Activated gamma-delta T cell treated with Interleukin-2 at 50 U/mL for 16 hours (primary cell): ENCODE measurements at places on chromosomes 2 and 18.

- no peak for DNase-seq
Observed at GRCh38 chr2:164913011-164913410, 42.3 kb downstream of the SLC38A11 start.

- peak; percentile 77 for DNase-seq
Observed at GRCh38 chr2:113248997-113249770, 29.5 kb downstream of the PAX8 start.

- DNase-seq = no peak
Observed at GRCh38 chr2:85994897-85995647, 106.3 kb upstream of the ST3GAL5 start.

DNA sequence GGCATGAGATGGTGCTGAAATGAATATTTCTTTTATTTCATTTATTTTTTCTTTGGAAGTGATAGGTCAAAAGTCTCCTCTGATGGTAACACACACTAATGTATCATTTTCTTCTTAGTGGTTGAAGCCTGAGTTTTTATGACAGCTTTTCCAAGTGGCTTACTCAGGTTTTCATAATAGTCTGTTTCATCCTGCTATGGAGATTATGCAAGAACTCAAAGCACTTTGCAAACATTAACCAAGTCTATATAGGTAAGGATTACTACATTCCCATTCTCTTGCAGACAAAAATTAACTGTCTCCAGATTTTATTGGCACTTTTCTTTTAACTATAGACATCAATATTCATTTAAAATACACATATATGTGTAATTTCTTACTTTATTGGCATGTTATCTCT lies 572.6 kb upstream of the GCFC2 start:
- DNase-seq = no peak

- DNase-seq = no peak
Observed at GRCh38 chr2:11616851-11617415, 53.1 kb downstream of the NTSR2 start.

GRCh38 chr2:196372811-196373664 lies 201.7 kb upstream of the STK17B start:
- no peak for DNase-seq

DNA sequence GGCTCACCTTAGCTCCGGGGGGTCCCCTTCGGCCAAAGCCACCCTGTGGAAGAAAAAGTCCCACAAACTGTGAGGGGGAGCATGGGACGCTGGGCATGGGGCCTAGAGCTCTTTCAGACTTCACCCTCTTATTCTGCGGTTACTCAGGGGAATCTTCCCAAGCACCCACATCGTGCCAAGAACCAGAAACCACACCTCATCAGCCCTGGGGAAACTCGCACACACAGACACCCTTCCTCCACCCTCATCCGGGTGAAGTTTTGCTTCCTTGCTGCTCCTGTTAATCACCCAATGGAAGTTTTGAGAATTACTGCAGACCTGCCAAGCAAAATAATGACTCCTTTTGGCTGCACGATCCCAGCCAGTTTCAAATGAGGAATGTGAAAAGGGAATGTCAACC lies 59.1 kb downstream of the COL6A3 start:
- DNase-seq = no peak

- no peak for DNase-seq
Observed at GRCh38 chr2:23658466-23658942, 268.4 kb downstream of the ATAD2B start.

DNA sequence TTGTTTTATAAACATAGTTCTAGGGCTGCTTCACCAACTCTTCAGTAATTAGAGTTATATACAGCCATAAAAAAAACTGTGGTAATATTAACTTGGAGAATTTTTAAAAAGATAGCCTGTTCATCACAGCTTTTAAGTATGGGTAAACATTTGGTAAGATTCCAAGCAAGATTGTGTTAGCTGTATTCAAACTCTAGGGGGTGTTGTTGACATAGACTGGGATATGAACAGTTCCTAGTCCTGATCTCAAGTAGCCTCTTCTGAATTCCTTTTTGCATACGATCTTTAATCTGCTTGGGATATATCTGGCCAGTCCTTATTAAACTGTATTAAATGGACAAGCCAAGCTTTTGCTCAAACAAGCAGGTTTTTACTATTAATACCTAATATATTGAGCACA lies 13.4 kb downstream of the NOP58 start:
- no peak for DNase-seq

DNA sequence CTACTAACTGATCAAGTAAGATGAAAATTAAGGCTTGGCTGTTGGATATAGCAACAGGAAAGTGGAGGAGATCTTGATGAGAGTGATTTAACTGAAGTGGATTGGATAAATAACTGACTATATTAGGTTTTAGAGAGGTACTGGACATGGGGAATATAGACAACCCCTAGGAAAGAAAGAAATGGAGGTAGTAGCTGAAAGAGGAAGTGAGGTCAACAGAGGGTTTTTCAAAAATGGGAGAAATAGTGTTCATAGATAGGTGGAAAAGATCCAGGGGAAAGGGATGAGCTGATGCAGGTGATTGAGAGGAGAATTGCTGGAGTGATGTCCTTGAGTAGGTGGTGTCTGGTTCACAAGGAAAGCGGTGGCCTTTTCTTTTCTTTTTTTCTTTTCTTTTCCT lies 69.9 kb upstream of the PSME4 start:
- no peak for DNase-seq

- DNase-seq = no peak
Observed at GRCh38 chr2:44246840-44247369, 28.4 kb upstream of the SLC3A1 start.

DNA sequence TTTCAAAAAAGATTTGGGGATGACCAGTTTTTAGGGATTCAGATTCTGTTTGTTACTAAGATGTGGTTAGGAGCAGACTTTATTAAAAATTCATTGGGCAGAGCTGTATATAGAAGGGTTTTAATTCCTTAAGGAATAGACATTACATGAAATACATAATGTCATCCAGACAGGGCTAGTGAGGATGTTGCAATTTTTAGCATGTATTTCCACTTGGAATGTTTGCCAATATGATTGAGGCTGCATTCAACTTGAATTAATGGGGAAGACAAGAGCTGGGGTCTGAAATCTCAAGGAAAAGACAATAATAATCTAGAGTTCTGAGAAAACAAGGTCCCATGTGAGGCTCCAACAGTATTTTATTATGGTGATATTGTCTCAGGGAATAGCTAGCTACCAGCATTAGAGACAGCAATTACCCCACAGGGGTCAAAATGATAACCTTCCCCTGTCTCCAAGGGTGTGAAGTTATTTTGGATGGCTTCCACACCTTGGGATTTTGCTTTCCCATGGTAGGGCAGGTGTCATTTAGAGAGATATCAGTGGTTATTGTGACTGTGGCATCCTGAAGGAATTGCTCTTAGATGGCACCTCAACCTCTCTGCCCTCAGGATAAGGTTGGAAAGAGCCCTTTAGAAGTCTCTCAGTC lies 60.2 kb downstream of the VSNL1 start:
- DNase-seq = no peak

DNA sequence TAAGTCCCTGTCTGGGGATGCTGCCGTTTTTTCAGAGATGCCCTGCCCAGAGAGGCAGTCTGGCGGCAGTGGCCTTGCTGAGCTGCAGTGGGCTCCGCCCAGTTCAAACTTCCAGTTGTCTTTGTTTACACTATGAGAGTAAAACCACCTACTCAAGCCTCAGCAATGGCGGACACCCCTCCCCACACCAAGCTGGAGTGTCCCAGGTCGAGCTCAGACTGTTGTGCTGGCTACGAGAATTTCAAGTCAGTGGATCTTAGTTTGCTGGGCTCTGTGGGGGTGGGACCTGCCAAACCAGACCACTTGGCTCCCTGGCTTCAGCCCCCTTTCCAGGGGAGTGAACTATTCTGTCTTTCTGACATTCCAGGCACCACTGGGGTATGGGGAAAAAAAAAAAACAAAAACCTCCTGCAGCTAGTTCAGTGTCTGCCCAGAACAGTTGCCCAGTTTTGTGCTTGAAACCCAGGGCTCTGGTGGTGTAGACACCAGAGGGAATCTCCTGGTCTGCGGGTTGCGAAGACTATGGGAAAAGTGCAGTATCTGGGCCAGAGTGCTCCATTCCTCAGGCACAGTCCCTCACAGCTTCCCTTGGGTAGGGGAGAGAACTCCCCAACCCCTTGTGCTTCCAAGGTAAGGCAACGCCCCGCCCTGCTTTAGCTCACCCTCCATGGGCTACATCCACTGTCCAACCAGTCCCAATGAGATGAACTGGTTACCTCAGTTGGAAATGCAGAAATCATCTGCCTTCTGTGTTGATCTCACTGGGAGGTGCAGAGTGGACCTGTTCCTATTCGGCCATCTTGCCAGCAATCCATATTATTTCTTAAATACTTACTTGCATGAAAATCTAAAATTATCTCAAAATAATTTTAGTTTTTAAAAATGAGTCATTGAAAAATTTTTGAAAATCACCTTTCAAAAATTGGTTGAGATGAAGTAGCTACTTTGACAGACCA lies 338.0 kb downstream of the OSR1 start:
- no peak for DNase-seq

- no peak for DNase-seq
Observed at GRCh38 chr2:101794141-101794540, 96.6 kb downstream of the MAP4K4 start.
